ENCODE measurements at places on chromosomes 1 and 21.

DNA sequence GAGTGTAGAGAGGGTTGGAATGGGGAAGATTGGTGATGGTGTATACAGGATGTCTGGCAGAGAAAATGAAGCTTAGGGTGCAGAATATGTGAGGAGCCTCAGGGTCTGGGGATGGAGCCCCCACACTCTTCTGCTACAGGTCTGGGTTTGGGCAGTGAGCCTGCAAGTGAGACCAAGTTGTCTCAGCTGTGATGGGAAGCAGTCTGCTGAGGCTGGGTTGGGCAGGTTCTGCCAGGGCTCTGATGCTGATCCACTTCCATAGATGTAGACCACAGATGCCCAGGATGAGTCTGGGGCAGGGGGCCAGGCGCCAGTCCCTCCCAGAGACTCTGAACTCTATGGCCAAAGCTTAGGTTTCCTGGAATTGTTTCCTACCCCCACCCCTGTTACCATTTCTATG is 516.9 kb downstream of the PTPRU start:
- DNase-seq, result no peak

- no peak for DNase-seq
Measured at GRCh38 chr1:206586501-206587445, 25.5 kb downstream of the EIF2D start.

DNA sequence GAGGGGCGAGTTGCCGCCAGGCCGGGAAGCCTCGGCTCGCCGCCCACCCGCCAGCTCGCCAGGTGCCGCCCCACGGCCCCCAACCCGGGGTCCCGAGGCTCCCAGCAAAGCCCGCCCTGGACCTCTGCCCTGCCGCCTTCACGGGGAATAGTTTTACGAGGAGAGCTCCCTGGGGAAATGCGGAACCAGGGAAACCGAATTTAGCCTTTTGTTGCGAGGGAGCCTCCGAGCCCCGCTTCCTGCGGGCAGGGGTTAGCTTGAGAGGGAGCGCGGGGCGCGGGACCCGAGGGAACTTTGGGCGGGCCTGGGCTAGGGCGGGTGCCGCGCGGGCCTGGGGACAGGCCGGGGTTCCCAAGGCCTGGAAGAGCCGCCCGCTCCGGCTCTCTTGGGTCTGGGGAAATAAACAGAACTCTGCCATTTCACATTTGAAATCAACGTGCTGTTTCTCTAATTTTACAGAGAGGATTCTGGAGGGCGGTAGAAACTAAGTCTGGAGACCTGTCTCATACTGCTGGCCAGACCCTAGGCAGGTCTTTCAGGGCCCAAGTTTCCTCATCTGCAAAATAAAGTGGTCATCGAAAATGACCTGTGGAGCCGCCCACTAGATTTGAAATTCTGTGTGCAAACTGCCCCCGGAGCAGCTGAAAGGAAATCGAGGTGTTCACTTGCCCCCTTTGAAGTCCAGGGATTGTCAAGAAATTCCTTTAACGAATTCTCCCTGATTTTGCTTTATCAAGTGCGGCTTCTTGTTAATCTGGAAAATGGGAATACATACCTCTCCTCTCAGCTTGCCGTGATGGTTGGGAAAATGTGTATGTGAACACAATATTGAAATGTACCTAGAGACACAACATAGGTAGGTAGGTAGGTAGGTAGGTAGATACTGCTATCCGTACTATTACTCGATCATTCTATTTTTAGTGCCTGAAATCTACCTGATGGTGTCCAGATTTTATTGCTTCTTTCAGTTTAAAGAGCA is 749 bp upstream of the GLUL start:
- peak; percentile 65 for DNase-seq

GRCh38 chr1:18326211-18326897 is 154.4 kb upstream of the KLHDC7A start:
- DNase-seq, result peak; percentile 94

- peak; percentile 73 for DNase-seq
Measured at GRCh38 chr1:26003756-26004155, 5.9 kb upstream of the PAFAH2 start.

DNA sequence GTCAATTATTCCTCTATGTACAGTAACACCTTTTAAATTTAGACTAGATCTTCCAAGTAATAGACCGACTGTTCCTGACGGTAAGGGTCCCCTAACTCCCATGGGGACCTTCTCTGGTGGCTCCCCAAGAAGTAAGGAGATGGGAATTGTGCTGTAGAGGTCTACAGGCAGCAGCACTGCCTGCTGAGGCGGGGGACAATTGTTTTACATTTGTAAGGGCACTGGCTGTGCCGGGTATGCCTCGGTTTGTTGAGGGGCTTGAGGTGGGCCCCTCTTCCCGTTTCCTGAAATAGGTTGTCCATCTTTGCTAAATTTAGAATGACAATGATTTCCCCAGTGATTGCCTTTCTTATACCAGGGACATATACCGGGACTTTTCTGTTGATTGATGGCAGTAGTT is 13.1 kb upstream of the L1TD1 start:
- no peak for DNase-seq

GRCh38 chr1:2462819-2463218 is 13.3 kb upstream of the PLCH2 start:
- no peak for DNase-seq

GRCh38 chr1:145983960-145984830 is 12.2 kb downstream of the TXNIP start:
- DNase-seq, result no peak

- peak; percentile 75 for DNase-seq
Measured at GRCh38 chr1:15409388-15410222, at the start of gene EFHD2. Gene EFHD2, plus strand, starts transcription at chr1:15409888. Its CDS starts 84 bp downstream, at chr1:15409972.

DNA sequence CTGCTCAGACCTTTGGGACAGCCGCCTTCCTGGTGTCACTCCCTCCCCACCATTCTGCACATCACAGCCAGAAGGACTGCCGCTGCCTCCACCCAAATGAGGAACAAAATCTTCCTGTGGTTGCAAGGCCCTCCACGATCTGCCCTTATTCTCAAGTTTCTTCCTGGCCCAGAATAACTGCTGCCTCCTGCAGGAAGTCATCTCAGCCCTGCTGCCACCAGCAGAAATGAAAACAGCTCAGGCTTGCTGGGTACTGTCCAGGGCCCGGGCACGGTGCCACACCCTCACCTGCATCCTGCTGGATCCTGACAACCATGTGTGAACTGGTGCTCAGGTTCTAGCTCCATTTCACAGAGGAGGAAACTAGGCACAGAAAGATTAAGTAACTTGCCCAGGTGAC is 2.8 kb downstream of the CLDN19 start:
- no peak for DNase-seq

- no peak for DNase-seq
Measured at GRCh38 chr1:191498318-191498717, 659.9 kb upstream of the RGS18 start.

DNA sequence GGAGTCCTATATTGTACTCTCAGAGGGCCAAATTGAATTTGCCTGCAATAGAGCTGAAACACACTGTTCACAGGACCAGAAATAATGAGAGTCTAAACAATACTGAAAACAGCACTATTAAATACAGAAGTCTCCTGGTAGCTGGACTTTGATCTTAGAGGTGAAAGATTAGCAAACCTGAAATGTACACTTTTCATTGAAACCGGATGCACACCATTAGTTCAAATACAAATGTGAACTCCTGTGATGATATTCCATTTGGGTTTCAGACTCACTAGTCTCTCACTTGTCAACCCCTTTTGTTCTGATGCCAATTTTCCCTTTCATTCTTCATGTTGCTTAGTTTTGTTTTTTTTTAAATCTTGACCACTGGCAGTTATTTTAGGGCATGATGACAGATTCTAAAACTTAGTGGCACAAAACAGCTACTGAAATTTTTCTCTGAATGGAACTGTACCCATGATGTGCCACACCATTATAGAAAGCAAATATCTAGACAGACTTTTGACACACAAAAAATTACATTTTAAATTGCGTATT is 5.9 kb upstream of the TNFSF4 start:
- DNase-seq, result no peak

GRCh38 chr1:9070486-9070885 is 1.1 kb upstream of the SLC2A5 start:
- DNase-seq, result no peak

GRCh38 chr1:56758135-56758534 is 61.1 kb downstream of the FYB2 start:
- DNase-seq, result peak; percentile 27

- no peak for DNase-seq
Measured at GRCh38 chr1:75768016-75768415, 18.0 kb upstream of the RABGGTB start.

DNA sequence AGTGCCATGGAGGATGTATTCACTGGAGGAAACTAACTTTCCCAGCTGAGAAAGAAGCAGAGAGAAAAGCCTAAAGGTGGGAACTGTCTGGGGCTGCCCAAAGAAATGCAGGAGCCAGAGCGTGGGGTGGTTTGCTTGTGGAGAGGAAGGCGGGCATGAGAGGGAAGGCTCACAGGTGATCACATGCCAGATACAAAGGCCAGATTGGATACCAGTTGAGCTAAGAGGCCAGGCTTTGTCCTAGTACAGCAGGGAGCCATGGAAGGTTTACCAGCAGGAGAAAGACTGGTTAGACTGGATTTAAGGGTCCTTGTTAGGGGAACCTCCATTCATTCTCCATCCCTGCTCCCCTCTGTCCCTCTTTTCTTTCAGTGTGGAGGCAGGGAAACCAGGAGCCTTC is 66.4 kb downstream of the BEND5 start:
- no peak for DNase-seq

GRCh38 chr1:32335535-32335789 is 571 bp downstream of the MARCKSL1 start:
- DNase-seq, result no peak

- no peak for DNase-seq
Measured at GRCh38 chr1:223062177-223062576, 80.9 kb downstream of the TLR5 start.

- DNase-seq, result no peak
Measured at GRCh38 chr21:28174701-28175100, 818.0 kb downstream of the LTN1 start.

DNA sequence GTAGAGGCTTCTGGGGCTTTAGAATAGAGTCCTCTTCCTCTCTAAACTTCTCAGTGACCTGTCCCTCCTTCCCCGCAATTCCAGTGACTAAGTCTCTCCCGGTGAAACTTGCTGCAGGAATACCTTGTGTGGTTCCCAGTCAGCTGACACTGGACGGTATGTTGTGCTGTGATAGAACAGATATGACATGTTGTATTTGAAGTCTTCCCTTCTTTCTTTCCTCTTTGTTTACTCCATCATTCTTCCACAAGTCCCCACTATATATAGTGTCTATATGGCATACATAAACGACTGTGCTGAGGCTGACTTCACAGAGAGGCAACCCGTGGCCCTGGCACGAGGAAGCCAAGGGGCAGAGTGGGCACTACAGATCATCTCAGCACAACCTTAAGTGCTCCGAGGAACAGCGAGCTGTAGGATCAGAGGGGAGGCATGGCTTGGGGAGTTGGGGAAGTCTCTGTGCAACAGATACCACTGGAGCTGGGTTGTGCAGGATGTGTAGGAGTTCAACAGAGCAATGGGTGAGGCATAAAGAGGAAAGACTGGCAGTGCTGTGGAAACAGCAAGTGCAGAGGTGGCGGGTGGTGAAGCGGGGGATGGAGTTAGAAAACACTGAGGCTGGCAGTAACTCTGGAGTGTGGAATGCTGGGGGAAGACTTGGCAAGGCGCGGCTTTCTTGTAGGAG is 237.8 kb downstream of the TRABD2B start:
- DNase-seq, result no peak

- no peak for DNase-seq
Measured at GRCh38 chr1:63617450-63617849, 24.2 kb downstream of the PGM1 start.

GRCh38 chr1:201145816-201146215 is 8.5 kb downstream of the TMEM9 start:
- no peak for DNase-seq

- no peak for DNase-seq
Measured at GRCh38 chr1:98287626-98288025, 366.8 kb upstream of the DPYD start.

- no peak for DNase-seq
Measured at GRCh38 chr1:161720956-161721737, at the start of gene FCRLB. Gene FCRLB, plus strand, starts transcription at chr1:161721544. Its CDS starts 1,129 bp downstream, at chr1:161722673.

GRCh38 chr1:243287123-243287460 is 31.3 kb downstream of the SDCCAG8 start:
- no peak for DNase-seq

DNA sequence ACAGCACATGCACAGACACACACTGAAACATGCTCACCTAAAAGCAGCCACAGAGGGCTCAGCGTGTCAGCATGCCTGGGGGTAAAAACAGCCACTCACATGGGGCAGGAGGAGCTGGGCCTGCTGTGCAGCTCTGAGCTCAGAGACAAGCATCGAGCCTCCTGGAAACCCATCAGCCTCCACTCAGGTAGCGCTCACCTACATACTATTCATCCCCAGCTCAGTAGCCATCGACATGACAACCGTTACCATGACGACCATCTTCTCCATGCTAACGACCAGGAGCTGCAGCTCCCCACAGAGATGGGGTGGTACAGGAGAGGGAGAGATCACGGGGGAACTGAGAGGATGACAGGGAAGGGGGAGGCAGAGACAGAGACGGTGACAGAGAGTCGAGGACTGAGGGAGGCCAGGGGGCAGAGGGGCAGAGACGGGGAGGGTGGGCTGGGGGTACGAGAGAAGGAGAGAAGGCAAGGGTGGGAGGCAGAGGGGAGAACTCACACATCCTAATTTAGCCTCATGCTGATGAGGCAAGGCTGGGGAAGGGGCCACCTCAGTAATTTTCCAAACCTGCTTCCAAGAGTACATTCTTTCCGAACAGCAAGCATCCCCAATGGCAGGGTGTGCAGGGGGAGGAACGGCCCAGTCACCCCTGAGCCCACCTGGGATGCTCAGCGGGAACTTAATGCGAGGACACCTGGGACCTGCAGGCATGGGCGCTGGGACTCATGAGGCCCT is 28.4 kb downstream of the SDC3 start:
- DNase-seq, result peak; percentile 91

DNA sequence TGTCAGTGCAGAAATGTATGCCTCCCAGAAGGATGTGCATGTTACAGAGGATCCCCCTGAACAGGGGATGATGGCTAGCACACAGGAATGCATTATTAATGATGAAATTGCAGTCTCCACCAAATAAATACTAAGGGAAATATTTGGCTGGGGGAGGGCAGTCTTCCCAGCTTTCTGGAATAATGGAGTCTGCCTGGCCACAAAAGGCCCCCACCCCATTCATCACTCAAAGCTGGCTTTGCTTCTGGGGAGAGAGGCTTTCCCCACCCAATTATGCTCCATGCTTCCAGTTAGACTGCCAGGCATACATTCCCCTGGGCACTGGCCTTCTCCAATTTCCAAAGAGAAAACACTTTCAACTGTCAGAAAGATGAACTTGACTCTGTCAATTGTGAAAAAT is 302.7 kb downstream of the SIPA1L2 start:
- DNase-seq, result peak; percentile 55

Measured in DMS79 treated with DMSO at 0.1 percent for 48 hours (cell line).